K562 (cell line): ENCODE measurements at places on chromosomes 2 and 18. TPM values are rescaled to one million over a fixed set of nuclear protein-coding genes. Genes with fewer than 3 reads are reported as not detected.

DNA sequence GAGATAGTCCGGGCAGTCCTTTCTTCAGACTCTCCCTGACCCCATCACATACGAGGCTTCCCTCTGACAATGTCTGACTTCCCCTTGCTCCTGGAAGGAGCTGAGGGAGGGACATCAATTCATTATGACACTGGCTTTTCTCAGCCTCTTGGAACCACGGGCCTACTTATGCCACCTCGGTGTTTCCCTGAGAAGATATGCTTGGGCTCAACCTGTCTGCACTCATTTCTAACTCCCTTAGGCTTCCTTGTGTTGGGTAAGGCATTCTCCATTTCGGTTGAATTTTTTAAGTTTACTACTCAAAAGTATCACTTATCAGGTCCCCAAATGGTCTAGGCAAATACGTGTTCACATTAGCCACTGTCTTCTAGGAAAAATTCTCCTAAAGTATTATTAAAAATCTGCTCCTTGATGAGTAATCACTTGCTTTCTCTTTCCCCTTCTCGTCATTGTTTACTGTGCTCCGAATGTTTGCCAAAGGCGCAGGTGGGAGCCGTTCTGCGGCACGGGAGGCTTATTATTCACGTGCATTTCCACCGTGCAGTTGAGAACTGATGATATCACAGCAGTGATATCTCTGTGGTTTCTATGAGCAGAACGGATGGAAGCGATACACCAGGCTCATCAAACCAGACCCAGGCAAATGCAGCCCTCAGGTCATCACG lies 33.1 kb downstream of the ARL4C start:
- DNase-seq = no peak

Gene PCARE
- total RNA-seq = not detected in 2 replicates

- DNase-seq = no peak
Measured at GRCh38 chr2:52537588-52537987, 1230.0 kb upstream of the CHAC2 start.

GRCh38 chr2:26952374-26952773 lies 18.1 kb upstream of the MAPRE3 start:
- DNase-seq = no peak

- DNase-seq = no peak
Measured at GRCh38 chr2:142791335-142791734, 86.1 kb upstream of the KYNU start.

- no peak for DNase-seq
Measured at GRCh38 chr2:113278742-113279139, at the start of gene PAX8. TSS of gene PAX8 (minus strand) at chr2:113278921. CDS start at chr2:113278394, 527 bp downstream.

DNA sequence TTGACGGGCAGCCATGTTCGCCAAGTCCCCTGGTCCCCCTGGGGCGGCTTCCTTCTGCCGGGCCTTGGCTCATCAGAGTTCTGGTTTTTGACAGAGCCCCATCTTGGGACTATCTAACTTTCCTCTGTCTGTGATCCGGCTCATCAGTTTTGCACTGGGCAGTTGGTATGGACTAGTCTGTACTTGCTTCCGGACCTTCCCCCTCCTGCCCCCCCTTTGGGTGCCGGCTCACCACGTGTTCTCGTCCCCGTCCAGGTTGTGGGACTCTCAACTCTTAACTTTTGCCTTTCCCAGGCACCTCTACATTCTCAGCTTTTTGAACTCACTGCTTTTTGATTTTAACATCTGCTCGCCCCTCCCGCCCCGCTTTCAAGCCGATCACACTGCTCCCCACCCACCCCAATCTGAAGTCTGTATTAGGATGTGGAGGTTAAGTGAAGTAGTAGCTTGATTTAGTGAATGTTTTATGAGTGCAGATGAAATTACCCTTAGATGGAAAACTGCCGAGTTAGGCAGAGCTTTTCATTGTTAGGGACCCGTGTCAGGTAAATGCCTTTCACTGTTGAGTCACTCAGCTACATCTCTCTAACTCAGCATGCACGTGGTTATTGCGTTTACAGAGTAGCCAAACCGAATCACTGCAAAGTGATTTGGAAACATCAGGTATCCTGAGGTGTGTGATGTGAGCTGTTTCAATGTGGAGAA lies 874 bp downstream of the WDR43 start:
- no peak for DNase-seq

Gene PFN4
- total RNA-seq = 0.16 and 0.56 TPM in 2 replicates

DNA sequence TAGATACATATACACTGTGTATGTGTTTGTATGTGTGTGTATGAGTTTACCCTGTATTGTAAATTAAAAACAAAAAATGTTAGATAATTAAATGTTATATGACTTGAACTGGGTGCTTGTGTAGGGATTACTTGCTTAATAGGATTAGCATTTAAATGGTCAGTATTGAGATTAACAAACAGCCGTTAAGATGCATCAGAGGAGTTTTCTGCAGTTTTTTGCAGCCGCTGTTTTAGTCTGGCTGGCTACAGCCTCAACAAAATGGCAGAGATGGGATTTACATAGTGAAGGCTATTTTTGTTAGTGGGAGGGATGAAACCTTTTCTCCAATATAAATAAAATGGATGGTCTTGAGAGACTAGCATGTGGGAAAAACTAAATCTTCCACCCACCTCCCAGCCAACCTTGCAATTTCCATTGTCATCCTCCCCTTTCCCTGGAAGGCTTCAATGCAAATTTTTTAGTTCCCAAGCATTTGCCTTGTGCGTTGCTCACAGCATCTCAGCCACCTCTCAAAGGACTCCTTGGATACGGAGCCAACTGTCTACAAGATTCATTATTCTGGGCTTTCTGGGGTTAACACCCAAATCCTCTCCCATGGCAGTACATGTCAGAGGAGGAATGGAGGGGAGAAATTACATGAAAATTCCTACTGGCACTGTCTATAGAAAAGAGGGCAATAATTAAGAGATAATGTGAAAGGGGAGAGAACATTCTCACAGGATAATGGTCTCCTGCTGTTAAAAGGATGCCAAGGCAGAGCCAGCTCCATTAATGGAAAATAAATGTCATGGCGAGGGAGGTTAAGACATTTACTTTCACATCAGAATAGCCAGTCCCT lies 351.9 kb downstream of the CDH2 start:
- DNase-seq = no peak

DNA sequence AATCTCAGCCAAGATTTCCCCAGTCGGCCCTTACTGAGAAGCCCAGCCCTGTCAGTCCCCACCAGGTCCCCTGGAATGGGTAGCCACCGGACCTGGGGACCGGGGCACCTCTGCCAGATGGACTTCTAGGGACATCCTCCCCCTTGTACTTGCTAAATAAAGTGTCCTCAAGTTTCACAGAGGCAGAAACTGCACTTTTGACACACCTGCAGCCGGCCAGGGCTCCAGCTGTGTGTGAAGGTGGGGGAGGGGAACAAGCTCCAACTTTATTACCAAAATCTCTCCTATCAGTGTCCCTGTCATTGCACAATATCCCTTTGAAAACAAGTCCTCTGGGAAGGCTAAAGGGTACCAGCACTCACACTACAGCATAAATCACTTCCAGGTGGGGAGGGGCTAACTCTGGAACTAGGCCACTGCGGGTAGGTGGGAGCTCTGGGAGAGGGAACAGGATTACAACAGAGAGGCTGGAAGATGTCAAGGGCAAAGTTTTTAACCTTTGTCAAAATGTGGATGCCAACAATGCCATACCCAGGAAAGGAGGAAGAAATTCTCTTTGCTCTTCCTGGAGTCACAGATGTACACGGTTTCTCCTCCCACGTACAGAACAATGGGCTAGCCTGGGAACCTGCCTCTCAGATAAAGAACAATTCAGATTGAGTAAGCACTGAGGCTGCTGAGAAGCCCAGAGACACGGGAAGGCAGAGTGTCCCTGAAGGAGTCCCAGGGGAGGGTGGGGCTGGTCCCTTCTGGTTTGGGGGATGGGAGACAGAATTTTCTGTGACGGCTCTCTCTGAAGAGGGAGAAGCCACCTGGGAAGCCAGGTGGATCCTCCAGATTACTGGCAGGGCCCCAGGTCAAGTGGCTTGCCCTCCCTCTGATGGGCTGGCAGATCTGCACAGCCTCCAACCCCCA lies 11.0 kb downstream of the SDC1 start:
- no peak for DNase-seq

DNA sequence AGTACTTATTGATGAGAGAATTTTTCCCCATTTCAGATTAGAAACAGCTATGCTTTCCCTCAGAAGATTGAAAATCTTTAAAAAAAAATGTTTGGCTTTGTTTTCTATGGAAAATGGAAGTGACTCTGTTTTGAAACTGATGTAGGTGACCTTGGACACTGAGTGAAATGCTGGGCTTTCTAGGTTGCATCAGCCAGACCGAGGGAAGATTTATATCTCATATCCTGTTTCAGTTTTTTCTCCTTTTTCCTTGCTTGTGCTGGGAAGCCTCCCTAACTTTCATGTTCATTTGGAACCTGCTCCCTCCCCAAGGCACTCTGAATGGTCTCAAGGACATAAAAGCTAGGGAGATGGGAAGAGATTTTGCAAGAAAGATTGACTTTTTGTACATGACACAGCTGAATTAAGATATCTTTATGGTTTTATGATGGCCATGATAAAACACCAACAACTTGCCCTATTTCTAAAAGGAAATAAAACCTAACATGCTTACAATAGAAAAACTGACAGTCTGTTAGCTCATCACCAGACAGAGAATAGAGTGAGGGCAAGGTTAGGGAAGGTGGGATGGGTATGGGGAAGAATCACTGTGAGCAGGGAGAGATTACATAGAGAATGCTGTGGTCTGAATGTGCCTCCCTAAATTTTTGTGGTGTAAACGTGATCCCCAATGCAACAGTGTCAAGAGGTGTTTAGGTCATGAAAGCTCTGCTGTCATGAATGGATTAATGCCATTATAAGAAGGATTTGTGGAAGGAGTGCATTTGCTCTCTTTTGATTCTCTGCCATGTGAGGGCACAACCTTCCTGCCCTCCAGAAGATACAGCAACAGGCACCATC lies 249.7 kb downstream of the TPGS2 start:
- DNase-seq = no peak

Gene C18orf32
- 20.4 and 23.2 TPM in 2 replicates for total RNA-seq

Gene DPYSL5
- total RNA-seq = not detected in 2 replicates

GRCh38 chr18:69683176-69683575 lies 264.5 kb downstream of the CD226 start:
- no peak for DNase-seq

DNA sequence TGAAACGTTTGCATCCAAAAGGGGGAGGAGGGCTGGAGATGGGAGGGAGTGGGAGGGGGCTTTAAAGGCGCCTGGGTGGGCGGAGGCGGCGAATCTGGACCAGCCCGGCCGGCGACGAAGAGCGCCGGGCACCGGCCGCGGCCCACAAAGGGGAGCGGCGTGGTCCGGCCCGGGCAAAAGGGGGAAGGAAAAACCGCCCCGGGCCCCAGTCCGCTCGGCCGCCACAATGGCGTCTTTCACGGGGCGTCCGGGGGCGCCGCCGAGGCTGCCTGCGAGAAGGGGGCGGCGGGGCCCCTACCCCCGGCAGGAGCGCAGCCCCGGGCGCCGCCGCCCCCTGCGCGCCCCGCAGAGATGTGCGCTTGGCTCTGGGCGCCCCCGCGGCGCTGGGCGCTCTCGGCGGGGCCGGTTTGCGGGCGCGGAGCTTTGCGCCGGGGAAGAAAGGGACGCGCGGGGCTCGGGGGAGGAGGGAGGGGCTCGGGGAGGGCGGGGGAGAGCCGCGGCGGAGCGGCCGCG lies 108.1 kb upstream of the KCTD1 start:
- no peak for DNase-seq

GRCh38 chr2:172011812-172012575 lies 12.2 kb downstream of the METAP1D start:
- no peak for DNase-seq

- no peak for DNase-seq
Measured at GRCh38 chr2:175577368-175577970, 396.0 kb upstream of the ATP5MC3 start.

Gene TRIM43
- not detected in 2 replicates for total RNA-seq

DNA sequence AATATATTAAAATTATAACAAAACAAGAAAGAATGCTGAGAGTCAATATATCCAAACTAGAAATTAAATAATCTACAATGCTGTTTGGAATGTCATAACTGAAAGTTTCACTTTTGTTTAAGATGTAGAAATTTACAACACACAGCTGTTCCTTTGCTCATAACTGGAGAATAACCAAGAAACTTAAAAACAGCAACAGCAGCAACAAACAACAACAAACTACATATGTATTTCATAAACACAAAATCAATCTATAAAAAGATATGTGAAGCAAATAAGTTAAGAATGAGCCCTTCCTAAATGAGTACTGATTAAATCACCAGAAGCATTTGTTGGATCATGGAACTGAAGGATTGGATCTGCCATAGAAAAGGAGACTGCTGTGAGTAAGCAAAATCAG lies 456.5 kb upstream of the ZNF804A start:
- no peak for DNase-seq

Gene TNFRSF11A
- total RNA-seq = 0.04 TPM in 2 replicates

- no peak for DNase-seq
Measured at GRCh38 chr18:3093624-3094337, 80.8 kb upstream of the LPIN2 start.

DNA sequence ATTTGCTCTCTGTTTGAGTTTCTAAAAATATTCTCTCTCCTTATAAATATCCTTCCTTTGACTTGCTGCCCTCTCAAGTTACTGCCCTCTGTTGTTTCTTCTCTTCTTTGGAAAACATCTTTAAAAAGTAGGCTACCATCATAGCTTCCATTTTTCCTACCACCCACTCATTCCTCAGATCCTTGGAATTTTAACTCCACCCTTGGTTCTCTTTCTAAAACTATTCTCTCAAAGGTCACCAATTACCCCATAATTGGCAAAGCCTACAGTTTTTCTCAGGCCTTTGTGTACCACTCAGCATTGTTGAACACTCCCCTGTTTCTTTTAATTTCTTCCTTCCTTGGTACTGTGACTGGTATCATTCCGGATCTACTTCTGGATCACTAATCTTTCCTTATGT lies 43.0 kb upstream of the ITGAV start:
- no peak for DNase-seq

Gene SPATA3
- not detected in 2 replicates for total RNA-seq

Gene TNP1
- not detected in 2 replicates for total RNA-seq

GRCh38 chr2:192978395-192978794 lies 783.7 kb upstream of the TMEFF2 start:
- no peak for DNase-seq

- DNase-seq = no peak
Measured at GRCh38 chr2:187093771-187094412, 244.9 kb upstream of the ZSWIM2 start.

DNA sequence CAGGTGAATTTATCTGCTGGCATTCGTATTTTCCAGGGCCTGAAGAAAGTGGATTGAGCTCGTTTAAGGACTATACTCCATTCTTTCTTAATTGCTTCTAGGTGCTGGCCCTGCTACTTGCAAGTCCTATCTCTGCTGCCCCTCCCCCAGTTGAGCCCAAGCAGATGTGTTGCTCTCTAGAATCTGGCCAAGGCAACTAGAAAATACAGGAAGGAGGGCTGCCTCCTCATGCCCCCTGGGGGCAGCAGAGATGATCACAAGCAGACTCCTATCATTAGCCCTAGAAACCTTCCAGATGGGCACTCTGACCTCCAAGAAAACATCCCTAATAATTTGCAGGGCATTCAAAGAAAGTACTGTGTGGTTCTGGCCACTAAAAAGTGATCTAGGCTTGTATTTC lies 72.5 kb upstream of the CYP26B1 start:
- DNase-seq = peak; percentile 13

Gene GCC2
- 23.5 and 26.4 TPM in 2 replicates for total RNA-seq

GRCh38 chr2:9654452-9655100 lies 23.8 kb upstream of the YWHAQ start:
- DNase-seq = no peak

Gene PTPRN
- 0.67 and 0.71 TPM in 2 replicates for total RNA-seq

Gene STPG4
- not detected in 2 replicates for total RNA-seq
